Motor neuron (in vitro differentiated cells): ENCODE measurements at places on chromosomes 5 and 9. TPM values are rescaled to one million over a fixed set of nuclear protein-coding genes. Genes with fewer than 3 reads are reported as not detected.

Gene QRFP
- 1.2 and 4.3 TPM in 2 replicates for total RNA-seq

Gene PDCD1LG2
- total RNA-seq, result 0.08 and 0.09 TPM in 2 replicates

Gene FOXD4L6
- 0.58 and 1.2 TPM in 2 replicates for total RNA-seq

Gene GARIN3
- 0.14 and 0.26 TPM in 2 replicates for total RNA-seq

Gene CCDC171
- 4.0 and 4.2 TPM in 2 replicates for total RNA-seq

Gene GKAP1
- total RNA-seq, result 11.3 and 12.3 TPM in 2 replicates

Gene KCTD16
- total RNA-seq, result 2.8 and 3.6 TPM in 2 replicates

Gene PLPP7
- 9.9 and 10.6 TPM in 2 replicates for total RNA-seq

Gene IL9
- total RNA-seq, result not detected in 2 replicates

Gene RPL35
- 3,270 and 3,545 TPM in 2 replicates for total RNA-seq

Gene PCDHGA5
- total RNA-seq, result 0.85 and 1.6 TPM in 2 replicates

Gene PCDHGC4
- 6.0 and 6.1 TPM in 2 replicates for total RNA-seq

Gene PITX1
- 0.16 and 0.46 TPM in 2 replicates for total RNA-seq

DNA sequence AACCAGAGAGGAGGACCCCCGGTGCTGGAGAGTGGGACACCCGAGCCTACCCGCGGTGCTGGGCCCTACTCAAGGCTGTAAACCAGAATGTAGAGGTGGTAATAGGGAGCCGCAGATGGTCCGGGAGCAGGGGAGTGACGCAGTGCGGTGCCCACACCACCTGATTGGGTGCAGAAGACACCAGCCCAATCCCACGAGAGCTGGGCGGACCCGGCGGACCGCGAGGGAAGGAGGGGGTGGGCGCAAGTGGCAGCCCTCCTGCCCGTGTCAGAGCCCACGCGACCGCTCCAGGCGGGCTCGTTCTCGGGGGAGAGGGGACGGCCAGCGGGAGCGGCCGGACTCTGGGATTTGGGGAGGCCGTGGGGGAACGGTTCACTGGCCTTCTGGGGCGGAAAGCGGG lies 71.2 kb downstream of the C9orf50 start:
- peak; percentile 71 for ATAC-seq

DNA sequence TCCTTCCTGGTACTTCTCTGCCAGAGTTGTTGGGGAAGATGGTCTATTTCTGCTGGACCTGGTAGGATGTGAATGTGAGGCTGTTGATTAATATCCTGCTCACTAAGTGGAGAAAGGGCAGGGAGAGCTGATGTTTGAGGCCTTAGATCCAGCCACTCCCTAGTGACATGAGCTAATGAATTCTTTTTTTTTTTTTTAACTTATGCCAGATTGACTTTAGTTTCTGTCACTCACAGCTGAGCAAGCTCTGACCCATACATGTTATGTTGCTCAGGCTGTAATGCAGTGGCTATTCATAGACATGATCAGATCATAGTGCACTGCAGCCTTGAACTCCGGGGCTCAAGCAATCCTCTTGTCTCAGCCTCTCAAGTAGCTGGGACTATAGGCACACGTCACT lies 75.1 kb upstream of the SPRY4 start:
- peak; percentile 74 for ATAC-seq

DNA sequence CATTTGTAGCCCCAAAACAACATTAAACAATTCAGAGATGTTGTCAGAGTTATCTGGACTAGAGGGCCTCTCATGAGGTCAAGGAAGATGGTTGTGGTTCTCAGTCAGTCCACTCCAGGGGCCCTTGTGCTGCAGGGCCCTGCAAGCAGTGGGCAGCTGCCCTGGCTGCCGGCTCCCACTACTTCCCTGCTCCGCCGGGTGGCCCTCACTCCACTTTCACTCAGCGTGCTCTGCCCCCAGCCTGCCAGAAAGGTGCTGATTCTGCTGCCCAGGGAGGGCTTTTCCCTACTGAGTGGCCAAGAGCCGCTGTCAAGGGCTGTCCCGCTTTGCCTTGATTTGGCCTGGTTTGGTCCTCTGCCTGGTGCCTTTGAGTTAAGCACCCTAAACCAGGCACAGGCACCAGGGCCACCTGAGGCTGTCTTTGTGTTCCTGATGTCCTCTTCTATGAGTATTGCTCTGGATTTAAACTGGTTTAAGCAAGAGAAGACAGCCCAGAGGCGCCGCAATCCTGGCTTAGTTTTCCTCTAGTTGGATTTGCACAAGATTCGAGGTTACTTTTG lies 117.2 kb downstream of the GADD45G start:
- no peak for ATAC-seq

- no peak for ATAC-seq
Observed at GRCh38 chr5:139975306-139975705, 67.8 kb downstream of the NRG2 start.

- peak; percentile 36 for ATAC-seq
Observed at GRCh38 chr5:179795049-179795862, 1.5 kb downstream of the LTC4S start.

- no peak for ATAC-seq
Observed at GRCh38 chr5:119289438-119290044, 66.3 kb upstream of the TNFAIP8 start.

- ATAC-seq, result no peak
Observed at GRCh38 chr5:150515446-150515845, 7.5 kb downstream of the NDST1 start.

DNA sequence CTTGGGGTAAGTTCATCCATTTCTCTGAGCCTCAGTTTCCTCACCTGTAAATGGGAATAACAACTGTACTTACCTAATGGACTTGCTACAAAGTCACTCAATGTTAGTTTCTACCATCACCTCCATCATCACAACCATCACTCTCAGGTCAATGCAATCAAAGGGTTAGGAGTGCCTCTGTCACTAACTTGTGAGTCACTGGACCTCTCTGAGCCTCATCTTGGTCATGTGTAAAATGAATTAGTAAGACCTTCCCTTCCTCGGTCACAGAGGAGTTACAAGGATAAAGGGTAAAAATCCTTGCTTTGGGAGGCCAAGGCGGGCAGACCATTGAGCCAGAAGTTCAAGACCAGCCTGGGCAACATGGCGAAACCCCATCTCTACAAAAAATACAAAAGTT lies 12.8 kb downstream of the FABP6 start:
- ATAC-seq, result no peak

- ATAC-seq, result no peak
Observed at GRCh38 chr5:127969651-127970050, 113.9 kb upstream of the SLC12A2 start.

- ATAC-seq, result no peak
Observed at GRCh38 chr9:36100532-36100931, 36.0 kb upstream of the GLIPR2 start.

DNA sequence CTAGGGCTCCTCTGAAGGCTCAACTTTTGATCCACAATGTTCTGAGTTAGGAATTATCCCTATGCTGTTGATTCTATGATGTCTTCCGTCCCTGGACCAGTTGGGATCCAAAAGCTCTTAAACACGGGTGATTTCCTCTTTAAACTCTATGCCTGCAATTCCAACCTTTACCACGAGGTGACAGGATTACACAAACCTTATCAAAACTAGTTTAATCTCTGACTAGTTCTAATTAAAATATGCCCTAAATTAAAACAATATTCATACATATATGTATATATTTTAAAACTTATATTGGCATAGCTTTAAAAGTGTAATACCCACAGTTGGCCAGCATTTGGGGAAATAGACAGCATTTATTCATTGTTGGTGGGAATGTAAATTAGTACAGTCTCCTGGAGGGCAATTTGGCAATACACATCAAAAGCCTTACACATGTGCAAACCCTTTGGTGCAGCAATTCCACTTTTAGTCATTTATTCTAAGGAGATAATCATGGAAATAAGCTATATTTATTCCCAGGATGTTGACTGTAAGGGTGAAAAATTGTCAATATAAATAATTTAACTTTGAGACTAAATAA lies 51.6 kb upstream of the PHYKPL start:
- no peak for ATAC-seq

GRCh38 chr5:65779643-65780042 lies 57.6 kb downstream of the NLN start:
- ATAC-seq, result no peak

DNA sequence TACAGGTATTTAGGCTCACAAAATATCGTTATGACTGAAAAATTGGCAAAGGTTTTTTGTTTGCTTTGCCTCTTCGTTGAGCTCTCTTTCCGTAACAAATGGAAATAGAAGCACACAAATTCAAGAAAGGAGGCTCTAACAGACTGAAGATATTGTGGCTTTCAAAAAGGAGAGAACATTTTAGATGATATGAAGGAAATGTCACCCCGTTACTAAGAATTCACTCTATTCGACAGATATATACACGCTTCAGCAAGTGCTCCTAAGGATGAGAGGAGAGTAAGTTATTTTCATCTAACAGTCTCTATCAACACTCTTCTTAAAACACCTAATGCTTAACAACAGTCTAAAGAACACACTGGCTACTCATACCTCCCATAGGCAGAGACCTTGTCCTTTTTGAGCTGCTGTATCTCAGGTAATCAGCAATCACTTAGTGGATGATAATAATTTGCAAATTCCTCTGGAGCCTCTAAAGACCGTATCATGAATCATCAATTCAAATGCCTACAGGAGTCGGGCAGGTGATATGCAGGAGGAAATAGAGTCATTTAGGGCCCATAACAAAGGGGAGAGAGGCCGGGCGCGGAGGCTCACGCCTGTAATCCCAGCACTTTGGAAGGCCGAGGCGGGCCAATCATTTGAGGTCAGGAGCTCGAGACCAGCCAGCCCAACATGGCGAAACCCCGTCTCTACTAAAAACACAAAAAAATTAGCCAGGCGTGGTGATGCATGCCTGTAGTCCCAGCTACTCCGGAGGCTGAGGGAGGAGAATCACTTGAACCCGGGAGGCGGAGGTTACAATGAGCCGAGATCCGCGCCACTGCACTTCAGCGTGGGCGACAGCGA lies 1.4 kb upstream of the HSDL2 start:
- ATAC-seq, result no peak

DNA sequence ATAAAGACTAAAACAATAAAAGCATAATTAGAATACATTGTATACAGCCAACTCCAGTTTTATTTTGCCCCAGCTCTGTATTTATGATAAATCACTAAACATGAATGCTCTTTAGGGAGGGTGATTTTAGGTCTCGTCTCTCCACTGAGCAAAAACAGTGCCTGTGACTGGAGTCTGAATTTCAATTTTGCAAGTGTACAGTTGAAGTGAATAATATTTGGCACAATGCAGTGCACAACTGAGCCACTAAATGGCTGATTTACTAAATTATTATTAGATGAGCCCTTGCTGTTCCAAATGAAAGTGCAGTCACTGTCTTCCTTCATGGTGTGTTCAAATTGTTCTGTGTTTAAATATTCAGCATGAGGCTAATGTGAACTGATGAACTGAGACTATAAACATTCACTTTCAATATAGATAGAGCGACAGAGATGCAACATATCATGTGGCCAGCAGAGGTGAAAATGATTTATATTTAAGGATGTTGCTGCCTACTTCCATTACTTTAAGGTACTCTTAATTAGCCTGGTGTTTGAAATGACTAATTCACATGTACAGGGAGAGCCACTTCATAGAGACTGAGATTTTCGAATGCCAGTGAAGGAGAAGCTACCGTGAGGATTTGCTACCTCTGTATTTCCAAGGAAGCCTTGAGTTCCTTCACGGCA lies 375.1 kb downstream of the EBF1 start:
- peak; percentile 8 for ATAC-seq

DNA sequence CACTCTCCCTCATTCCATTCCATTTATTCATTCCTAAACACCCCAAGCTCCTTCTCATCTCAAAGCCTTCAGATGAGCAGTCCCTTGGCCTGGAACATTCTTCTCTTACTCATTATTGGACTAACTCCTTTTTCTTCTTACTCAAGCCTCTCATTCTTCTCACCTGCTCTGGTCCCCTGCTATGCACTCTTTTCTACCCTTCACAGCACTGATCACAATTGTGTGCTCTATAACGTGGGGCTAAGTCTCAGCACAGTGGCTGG lies 212.4 kb downstream of the MAPKAP1 start:
- ATAC-seq, result no peak

DNA sequence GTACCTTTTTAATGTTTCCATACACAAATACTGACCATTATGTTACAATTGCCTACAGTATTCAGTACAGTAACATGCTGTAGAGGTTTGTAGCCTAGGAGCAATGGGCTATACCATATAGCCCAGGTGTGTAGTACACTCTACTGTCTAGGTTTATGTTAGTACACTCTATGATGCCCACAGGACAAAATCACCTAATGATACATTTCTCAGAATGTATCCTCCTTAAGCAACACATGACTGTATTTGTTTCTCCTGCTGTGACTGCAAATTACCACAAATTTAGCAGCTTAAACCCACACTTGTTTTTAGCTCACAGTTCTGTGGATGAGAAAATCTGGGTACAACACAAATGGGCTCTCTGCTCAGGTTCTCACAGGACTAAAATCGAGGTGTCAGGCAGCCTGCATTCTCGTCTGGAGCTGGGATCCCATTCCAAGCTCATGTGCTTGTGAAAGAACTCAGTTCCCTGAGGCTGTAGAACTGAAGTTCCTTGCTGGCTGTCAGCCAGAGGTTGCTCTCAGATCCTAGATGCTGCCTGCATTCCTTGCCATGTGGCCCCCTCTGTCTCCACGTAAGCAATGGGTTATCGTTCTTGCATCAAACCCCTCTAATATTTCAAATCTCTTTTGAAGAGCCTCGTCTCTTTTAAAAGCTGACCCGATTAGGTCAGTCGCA lies 38.6 kb upstream of the PIK3R1 start:
- no peak for ATAC-seq

- no peak for ATAC-seq
Observed at GRCh38 chr5:157747766-157748700, 4.5 kb downstream of the LSM11 start.

GRCh38 chr5:98568336-98568735 lies 205.1 kb upstream of the RGMB start:
- no peak for ATAC-seq

- no peak for ATAC-seq
Observed at GRCh38 chr9:109794361-109795012, 14.5 kb downstream of the PALM2AKAP2 start.

- ATAC-seq, result peak; percentile 3
Observed at GRCh38 chr5:150763023-150763769, 4.4 kb upstream of the DCTN4 start.

DNA sequence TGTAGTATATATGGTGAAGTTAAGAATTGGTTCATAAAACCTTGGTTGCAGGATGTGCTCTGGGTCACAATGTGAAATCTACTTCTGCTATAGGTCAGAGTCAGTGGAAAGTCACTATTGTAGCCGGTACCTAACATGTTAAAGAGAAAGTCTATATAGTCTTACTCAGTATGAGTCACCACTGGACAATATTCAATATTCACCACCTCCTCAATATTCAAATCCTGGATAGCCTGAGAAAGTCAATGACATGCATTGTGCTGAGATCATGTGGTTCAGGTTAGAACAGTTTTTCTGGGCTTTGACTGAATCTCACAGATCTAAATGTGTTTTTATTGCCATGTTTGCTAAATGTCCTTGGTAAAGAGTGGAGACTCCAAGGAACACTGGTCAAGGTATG lies 108.8 kb downstream of the HMHB1 start:
- ATAC-seq, result peak; percentile 81

GRCh38 chr9:97710356-97711222 lies 13.4 kb upstream of the XPA start:
- ATAC-seq, result peak; percentile 89
